ENCODE measurements at places on chromosomes 7 and 10.

- no peak for DNase-seq
These were observed 18.5 kb upstream of the CHCHD1 start for GRCh38 chr10:73763343-73763742.

DNA sequence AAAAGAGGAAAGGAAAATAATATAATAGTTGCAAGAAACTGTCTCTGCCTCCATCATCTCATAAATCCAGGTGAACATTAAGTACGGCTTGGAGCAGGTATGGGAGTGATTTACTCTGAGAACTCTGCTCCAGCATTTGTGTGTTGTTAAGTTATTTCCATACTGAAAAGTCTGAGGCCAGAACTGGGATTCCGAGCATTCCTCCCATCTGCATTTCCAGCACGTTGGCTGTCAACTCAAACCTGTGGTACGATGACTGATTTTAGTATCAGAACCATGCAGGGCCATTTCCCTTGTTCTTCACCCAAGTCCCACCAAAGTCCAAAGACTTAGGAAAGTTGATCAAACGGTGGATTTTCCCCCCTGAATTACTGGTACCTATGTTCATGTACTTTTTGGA is 104.9 kb downstream of the CREB5 start:
- no peak for DNase-seq

- no peak for DNase-seq
These were observed 40.6 kb upstream of the ADD3 start for GRCh38 chr10:109966961-109967738.

GRCh38 chr7:158377800-158378623 is 209.6 kb downstream of the PTPRN2 start:
- no peak for DNase-seq

DNA sequence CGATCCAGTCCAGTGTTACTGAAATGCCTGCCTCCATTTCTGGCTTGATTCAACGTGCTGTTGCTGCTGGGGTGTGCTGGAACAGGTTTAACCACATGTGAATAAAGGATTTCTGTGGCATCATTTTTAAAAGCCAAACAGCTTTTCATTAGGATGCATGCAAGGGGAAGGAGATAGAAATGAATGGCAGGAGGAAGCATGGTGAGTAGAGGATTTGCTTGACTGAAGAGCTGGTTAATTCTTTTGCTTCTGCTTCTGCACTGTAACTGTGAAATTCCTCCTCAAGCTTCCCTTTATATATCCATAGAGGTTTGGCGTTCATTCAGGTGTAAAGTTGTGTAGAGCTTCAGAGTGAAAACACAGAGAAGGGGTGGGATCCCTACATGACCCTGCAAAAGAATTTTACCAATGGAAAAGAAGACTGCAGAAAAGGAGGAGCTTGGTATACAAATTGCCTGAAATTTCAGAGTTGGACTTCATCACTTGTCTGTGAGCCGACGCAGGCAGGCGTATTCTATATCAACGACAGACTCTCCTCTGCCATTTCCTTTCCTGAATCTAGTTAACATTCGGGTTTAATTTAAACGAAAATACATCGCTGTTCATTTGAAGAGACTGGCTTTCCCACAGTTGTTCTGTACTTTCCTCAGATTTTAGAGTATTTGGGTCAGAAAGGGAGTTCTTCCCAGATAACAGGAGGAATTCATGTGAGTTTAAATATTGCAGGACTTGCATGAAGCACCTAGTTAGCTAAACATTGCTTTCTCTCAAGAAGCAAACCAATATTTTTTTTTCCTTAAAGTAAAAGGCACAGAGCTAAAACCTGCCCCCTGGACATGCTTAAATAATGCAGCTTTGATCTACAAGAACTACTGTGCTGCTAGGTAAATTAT is at the start of gene SOSTDC1:
Gene SOSTDC1, minus strand, starts transcription at position 270 of the 893 bp plus-strand sequence. Its CDS starts 70 bp downstream, at position 200.
- no peak for DNase-seq
